Effector memory CD4-positive, alpha-beta T cell (primary cell): ENCODE measurements at places on chromosomes 11 and 22.

- no peak for DNase-seq
Observed at GRCh38 chr11:77821349-77821851, 456 bp downstream of the AAMDC start.

GRCh38 chr11:68011051-68011943 is 1.2 kb downstream of the ALDH3B1 start:
- no peak for DNase-seq

DNA sequence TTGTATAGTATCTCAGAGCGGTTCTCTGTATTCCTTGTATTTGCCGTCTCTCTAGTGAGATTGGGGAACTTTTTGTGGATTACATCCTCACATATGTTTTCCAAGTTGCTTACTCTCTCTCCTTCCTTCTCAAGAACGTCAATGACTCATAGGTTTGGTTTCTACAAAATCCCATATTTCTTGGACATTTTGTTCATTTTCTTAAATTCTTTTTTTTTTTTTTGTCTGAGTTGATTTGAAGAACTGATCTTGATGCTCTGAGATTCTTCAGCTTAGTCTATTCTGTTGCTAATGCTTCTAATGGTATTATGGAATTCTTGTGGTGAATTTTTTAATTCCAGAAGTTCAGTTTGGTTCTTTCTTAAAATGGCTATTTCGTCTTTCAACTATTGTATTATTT is 28.4 kb upstream of the SLN start:
- DNase-seq, result no peak

DNA sequence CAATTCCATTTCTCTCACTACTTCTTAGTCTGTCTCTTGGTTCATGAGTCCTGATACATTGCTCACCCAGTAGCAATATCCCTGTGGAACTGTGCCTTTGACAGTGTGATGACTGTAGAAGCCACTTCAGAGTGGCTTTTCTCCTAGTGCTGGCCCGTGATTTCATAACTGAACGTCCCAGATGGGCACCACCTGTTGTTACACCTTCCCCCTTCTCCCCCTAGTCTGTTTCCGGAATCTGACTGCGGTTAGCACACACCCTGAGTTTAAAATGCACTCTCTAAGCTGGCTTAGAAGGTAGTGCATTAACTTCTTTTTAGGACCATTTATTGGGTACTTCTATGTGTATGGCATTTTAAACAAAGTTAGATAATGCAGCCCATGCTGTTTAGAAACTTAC is 83.0 kb downstream of the ALX4 start:
- DNase-seq, result no peak

- DNase-seq, result no peak
Observed at GRCh38 chr11:46914363-46914762, 4.0 kb downstream of the LRP4 start.

GRCh38 chr22:29914991-29915533 is 32.1 kb downstream of the MTMR3 start:
- DNase-seq, result no peak

GRCh38 chr11:66970807-66971442 is 4.2 kb upstream of the C11orf86 start:
- no peak for DNase-seq

DNA sequence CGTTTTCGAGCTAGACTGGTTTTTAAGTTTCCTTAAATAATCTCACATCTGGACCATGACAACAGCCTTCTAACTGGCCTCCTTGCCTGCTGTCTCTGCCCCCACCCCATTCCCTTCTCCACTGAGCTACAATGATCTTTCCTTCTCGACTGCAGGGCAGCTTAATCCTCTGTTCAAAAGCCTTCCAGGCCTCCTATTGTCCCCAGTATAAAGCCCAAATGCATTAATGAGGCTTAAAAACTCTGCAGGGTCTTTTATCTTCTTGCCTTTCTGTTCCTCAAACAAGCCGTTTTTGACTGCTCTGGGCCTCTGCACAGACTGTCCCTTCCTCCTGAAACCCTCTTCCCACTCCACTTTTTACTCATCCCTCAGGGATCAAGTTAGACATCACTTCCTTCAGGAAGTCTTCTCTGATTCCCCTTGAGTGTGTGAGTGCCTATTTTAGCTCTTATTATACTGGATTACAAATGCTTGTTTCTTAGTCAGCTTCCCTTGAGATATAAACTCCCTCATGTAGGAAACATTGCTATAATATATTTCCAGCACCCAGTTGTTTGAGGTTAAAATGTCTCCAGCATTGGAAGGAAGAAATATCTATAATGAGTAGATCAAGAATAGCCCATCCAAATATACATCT is 23.6 kb upstream of the PAMR1 start:
- no peak for DNase-seq

GRCh38 chr22:33270596-33270995 is 212.4 kb upstream of the SYN3 start:
- DNase-seq, result no peak

DNA sequence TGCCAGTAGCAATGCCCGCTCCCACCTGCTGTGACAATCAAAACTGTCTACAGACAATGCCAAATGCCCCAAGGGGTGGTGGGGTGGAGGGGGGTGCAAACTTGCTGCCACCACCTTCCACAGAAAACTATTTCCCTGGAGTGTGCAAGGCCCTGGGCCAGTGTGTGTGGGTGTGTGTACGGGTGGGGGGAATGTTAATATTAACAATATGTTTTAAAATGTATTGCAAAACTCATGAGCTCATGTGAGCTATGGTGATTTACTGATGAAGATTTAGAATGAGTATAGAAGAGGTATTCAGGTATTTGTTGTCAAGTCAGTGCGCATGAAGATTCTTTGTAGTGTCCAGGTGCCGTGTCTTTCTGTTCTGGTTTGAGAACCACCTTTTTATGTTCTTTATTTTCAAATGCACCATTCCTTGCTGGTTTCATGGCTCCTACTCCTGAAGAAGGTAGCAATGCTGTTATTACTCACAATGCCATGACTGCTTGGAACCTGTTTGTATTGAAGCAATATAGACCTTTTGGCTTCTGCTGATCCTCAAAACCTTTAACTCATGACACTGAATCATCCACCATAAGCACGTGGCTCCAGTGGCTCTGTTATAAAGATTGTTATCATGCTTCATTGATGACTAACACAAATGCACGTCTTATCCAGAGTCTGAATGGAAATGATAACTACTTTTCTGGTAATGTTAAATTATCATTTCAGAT is 29.9 kb upstream of the AQP11 start:
- DNase-seq, result no peak

GRCh38 chr11:9095421-9095820 is 4.0 kb upstream of the SCUBE2 start:
- no peak for DNase-seq

DNA sequence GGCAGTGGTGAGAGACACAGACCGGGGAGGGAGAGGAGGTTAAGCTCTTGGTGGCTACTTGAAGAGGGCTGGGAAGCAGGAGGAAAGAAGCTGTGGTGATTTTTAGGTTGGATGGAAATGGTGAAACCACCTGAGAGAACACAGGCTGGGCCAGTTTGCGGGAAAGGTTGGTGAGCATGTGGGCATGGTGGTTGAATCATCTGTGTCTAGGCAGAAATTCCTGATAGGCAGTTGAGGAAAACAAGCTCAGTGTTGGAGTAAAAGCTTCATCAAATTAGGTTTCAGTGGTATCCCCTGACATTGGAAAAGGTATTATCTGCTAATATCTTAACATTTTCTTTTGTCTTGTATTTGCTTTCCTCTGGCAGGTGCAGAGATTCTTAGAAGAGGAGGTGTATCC is 4.3 kb upstream of the SGSM3 start:
- no peak for DNase-seq

GRCh38 chr11:100761841-100762240 is 74.8 kb downstream of the ARHGAP42 start:
- DNase-seq, result no peak

- no peak for DNase-seq
Observed at GRCh38 chr11:120073196-120073595, 64.7 kb downstream of the TRIM29 start.

DNA sequence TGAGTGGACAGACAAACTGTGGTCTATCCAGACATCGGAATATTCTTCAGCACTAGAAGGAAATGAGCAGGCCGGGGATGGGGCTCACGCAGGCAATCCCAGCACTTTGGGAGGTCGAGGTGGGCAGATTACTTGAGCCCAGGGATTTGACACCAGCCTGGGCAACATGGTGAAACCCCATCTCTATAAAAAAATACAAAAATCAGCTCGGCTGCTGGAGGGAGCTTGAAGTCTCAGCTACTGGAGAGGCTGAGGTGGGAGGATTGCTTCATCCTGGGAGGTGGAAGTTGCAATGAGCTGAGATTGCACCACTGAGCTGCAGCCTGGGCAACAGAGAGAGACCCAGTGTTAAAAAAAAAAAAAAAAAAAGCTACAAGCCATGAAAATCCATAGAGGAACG is 8.0 kb upstream of the CTSD start:
- DNase-seq, result no peak

DNA sequence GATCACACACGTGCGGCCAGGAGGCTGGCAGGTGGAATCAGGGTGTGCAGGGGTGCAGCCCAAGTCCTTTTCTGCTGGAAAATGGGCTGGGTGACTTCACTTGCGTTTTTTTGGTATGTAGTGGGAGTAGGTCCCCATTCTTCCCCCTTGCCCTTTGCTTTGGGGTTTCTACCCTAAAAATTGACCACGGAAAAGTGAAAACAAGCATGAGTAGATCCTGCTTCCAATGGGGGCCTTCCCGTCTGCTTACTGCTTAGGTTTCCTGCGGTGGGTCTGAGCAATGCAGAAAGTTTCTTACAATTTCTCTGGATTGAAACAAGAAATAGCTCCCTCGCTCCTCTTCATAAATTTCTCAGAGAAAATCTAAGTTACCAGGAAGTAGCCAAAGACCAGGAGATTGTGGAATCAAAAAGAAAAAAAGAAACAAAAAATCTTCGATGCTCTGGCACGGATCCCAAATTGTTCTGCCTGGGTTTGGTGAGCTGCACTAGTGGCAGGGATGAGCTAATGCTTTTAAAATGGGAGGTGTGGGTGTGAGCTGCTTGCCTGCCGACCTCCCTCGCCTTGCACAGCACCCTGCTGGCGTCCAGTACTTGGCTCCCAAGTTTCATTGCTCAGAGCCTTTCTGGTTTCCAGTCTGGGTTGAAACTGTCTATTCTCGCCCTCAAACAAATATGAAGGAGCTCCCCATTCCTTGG is 2.4 kb downstream of the TIMP3 start:
- DNase-seq, result no peak

- DNase-seq, result no peak
Observed at GRCh38 chr11:130139401-130139800, 20.2 kb upstream of the ST14 start.

- DNase-seq, result no peak
Observed at GRCh38 chr11:74559934-74560309, 32.5 kb upstream of the POLD3 start.

DNA sequence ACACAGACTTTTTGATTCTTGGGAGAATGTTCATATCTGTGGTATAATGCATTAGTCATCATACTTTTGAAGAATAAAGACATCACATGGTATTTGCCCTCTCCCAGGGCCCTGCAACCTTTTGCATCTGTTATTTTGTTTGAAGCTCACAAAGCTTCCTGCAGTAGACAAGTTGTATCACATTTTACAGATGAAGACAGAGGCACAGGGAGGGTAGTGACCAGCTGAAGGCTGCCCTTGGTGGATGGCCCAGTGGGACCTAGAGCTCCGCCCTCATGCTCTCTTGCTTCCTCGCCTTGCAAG is 66.4 kb downstream of the UBASH3B start:
- DNase-seq, result no peak
